Activated T-cell treated with anti-CD3 and anti-CD28 coated beads, Interleukin-2, amount 50 U/mL, for 72 hours (primary cell): ENCODE measurements at places on chromosomes 2 and 18. TPM values are rescaled to one million over a fixed set of nuclear protein-coding genes. Genes with fewer than 3 reads are reported as not detected.

DNA sequence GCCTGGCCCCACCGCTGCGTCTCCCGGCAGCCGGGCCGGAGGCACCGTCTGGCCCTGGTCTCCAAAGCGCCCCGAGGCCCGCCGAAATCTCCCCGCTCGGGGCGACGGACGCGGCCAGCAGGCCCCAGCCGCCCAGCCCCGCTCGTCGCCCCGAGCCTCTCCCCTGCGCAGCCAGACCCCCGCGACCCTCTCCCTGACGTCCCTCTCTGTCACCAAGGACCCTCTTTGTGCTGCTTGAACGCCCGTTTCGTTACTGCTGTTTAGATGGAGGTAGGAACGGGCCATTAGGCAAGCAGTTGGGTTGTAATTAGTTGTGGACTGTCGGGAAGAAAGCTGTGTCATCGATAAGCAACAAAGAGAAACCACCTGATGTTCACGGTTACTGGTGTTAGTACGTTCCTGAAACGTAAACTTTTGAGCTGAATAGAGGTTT lies 686 bp downstream of the UBXN4 start:
- no peaks in the 10 kb centered on the region for H3K27me3 ChIP-seq
- peaks cover 38% of the 10 kb centered on the region for H3K4me1 ChIP-seq
- H3K36me3 ChIP-seq, result peaks cover 10% of the 10 kb centered on the region
- H3K27ac ChIP-seq, result peak overlapping the region; percentile 100
- peak overlapping the region; percentile 95 for H3K4me3 ChIP-seq

DNA sequence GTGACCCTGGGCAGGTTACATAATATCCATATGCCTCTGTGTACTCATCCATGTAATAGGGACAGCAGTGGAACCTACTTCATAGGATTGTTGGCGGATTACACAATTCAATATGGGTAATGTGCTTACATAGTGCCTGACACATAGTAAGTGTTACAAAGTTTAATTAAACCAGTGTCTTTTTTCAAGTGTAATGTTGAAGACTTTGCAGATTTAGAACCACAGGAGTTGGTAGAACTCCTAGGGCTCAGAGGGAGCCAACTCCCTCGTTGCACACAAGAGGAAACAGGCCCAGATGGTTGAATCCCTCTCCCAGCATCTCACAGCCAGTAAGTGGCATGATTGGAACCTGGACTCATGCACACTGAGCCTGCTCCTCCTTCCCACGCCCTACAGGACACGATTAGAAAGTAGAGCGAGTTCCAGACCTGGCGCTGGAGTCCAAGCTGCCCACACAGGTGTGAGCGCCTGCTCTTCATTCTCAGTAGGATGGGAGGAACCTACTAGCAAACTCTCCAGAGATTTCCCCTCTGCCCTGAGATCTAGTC lies 97.8 kb downstream of the VSNL1 start:
- H3K4me1 ChIP-seq, result peaks cover 7% of the 10 kb centered on the region
- no peak overlapping the region for H3K4me3 ChIP-seq
- peaks cover 5% of the 10 kb centered on the region for H3K27me3 ChIP-seq
- no peak overlapping the region for H3K27ac ChIP-seq

- peak overlapping the region; percentile 96 for H3K27ac ChIP-seq
- H3K4me3 ChIP-seq, result peak overlapping the region; percentile 75
- DNase-seq, result peak; percentile 87
- peaks cover 3% of the 10 kb centered on the region for H3K36me3 ChIP-seq
Observed at GRCh38 chr2:136381722-136382633, 264.0 kb upstream of the CXCR4 start.

- no peak for DNase-seq
- H3K27ac ChIP-seq, result no peak overlapping the region
- no peaks in the 10 kb centered on the region for H3K27me3 ChIP-seq
- no peak overlapping the region for H3K4me3 ChIP-seq
Observed at GRCh38 chr2:128563348-128563687, 244.7 kb upstream of the HS6ST1 start.

KCNJ13 gene
- total RNA-seq, result not detected

DNA sequence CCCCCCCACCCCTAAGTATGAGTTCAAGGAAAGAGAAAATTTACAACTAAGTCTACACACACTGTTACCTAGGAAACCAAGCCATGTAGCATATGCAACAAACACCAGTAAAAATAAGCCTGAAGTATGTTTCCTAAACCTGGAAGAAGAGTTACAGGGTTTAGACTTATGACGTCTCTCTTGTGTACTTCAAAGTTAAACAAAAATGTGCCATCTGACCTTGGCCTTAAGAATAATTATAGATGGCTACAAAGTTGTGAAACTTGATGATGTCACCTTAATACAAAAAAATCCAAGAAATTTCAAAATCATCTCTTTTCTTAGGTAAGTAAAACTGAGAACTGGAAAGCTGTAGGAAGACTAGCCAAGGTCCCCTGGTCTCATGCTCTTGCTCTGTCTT lies 297.6 kb upstream of the NRXN1 start:
- no peak overlapping the region for H3K4me3 ChIP-seq
- H3K27ac ChIP-seq, result no peak overlapping the region
- DNase-seq, result no peak
- H3K27me3 ChIP-seq, result no peaks in the 10 kb centered on the region

- H3K4me1 ChIP-seq, result peaks cover 11% of the 10 kb centered on the region
- H3K27me3 ChIP-seq, result peaks cover 9% of the 10 kb centered on the region
- no peak for DNase-seq
- H3K36me3 ChIP-seq, result no peaks in the 10 kb centered on the region
Observed at GRCh38 chr2:222753251-222753824, 81.9 kb downstream of the MOGAT1 start.

DNA sequence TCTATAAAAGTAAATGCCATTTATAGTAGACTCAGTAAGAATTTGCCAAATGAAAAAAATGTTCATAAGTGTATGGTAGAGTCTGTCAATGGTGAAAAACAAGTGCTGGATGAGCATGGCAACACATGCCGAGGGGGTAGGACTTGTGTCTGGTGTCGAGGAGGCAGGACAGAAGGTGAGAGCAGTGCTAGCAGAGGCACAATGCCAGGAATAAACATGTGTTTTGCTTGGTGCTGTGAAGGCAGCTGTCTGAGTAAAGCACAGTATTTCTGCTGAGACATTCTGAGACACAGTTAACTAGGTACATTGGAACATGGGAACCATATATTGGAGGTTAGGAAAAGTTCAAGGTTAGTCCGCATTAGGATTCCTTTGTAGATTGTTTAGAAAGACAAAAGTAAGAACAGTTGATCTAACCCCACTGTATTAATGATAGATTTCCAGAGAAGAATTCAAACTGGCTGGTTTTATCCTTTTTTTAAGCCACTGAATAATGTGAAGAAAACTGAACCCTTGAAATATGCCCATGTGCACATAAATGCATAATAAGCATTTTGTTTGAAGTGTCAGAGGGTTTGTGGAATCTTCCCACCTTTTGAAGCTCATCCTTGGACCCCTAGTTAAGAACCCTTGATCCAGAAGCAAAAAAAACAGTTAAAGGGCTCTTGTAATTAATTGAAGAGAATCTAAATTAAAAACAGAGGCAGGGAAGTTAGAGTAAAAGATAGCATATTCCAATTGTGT lies 7.1 kb downstream of the RBM45 start:
- H3K4me1 ChIP-seq, result peaks cover 12% of the 10 kb centered on the region
- H3K27me3 ChIP-seq, result no peaks in the 10 kb centered on the region
- H3K36me3 ChIP-seq, result no peaks in the 10 kb centered on the region
- H3K4me3 ChIP-seq, result no peak overlapping the region
- no peak for DNase-seq
- no peak overlapping the region for H3K27ac ChIP-seq

GRCh38 chr2:143473216-143473615 lies 344.0 kb downstream of the ARHGAP15 start:
- H3K27ac ChIP-seq, result no peak overlapping the region
- peaks cover 59% of the 10 kb centered on the region for H3K4me1 ChIP-seq
- no peaks in the 10 kb centered on the region for H3K27me3 ChIP-seq
- DNase-seq, result no peak
- no peak overlapping the region for H3K4me3 ChIP-seq
- H3K36me3 ChIP-seq, result peaks cover 1% of the 10 kb centered on the region

GRCh38 chr2:217756375-217757107 lies 246.3 kb downstream of the TNS1 start:
- H3K27ac ChIP-seq, result peak overlapping the region; percentile 20
- peaks cover 2% of the 10 kb centered on the region for H3K36me3 ChIP-seq
- H3K27me3 ChIP-seq, result no peaks in the 10 kb centered on the region
- peak; percentile 80 for DNase-seq
- peaks cover 23% of the 10 kb centered on the region for H3K4me1 ChIP-seq

AFF3 gene
- total RNA-seq, result 2.6 TPM

GRCh38 chr2:7745369-7745768 lies 828.2 kb downstream of the RNF144A start:
- H3K27me3 ChIP-seq, result no peaks in the 10 kb centered on the region
- peak overlapping the region; percentile 76 for H3K27ac ChIP-seq
- H3K36me3 ChIP-seq, result peaks cover 29% of the 10 kb centered on the region

- no peaks in the 10 kb centered on the region for H3K27me3 ChIP-seq
- H3K4me1 ChIP-seq, result no peaks in the 10 kb centered on the region
- no peak for DNase-seq
- H3K27ac ChIP-seq, result no peak overlapping the region
- H3K36me3 ChIP-seq, result no peaks in the 10 kb centered on the region
- H3K4me3 ChIP-seq, result no peak overlapping the region
Observed at GRCh38 chr2:138742441-138743057, 37.6 kb downstream of the NXPH2 start.
